ENCODE measurements at places on chromosomes 5 and 9.
A peak's percentile ranks its signal among the peaks of the same experiment; 100 is the strongest.

GRCh38 chr5:34791761-34792244, 47.2 kb upstream of the TTC23L start:
- DNase-seq, result no peak

GRCh38 chr9:117325831-117326230, 89.0 kb downstream of the ASTN2 start:
- no peak for DNase-seq

DNA sequence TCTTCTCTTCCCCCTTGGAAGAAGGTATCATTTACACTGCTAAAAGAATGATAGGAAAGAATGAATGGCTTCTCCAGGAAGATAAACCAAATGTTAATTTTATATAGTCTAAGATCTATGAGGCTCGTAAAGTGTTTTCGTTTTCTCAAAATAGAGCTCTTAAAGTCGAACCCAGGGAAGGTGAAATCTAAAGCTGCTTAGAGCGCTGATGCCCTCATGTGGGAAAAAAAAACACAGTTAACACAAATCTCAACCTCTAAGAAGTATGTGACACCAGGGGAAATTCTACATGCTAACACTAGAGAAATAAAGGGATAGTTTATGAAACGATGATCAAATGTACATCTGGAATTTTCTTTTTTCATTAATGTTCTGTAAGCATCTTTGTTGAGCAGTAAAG, 257.9 kb downstream of the RASEF start:
- no peak for DNase-seq

- no peak for DNase-seq
Observed at GRCh38 chr9:99360026-99360425, 137.9 kb downstream of the SEC61B start.

GRCh38 chr9:38066197-38066913, 2.7 kb downstream of the SHB start:
- DNase-seq, result no peak

DNA sequence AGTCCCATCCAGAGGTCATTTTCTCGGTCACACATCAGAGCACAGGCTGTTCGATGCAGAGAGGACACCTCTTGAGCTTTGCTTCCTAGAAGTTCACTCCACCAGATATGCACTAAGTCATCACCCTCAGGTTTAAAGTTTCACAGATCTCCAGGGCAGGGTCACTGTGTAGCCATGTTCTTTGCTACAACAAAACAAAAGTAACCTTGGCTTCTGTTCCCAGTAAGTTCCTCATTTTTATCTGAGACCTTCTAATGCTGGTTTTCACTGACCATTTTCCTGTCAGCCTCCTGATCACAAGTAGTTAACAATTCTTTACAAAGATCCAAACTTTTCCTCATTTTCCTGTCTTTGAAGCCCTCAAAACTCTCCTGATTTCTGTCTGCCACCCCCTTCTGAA, 97.5 kb upstream of the CTSV start:
- no peak for DNase-seq

GRCh38 chr5:14322437-14323187, 179.5 kb downstream of the TRIO start:
- DNase-seq, result no peak

GRCh38 chr9:18890372-18890771, 142.6 kb downstream of the SAXO1 start:
- no peak for DNase-seq

DNA sequence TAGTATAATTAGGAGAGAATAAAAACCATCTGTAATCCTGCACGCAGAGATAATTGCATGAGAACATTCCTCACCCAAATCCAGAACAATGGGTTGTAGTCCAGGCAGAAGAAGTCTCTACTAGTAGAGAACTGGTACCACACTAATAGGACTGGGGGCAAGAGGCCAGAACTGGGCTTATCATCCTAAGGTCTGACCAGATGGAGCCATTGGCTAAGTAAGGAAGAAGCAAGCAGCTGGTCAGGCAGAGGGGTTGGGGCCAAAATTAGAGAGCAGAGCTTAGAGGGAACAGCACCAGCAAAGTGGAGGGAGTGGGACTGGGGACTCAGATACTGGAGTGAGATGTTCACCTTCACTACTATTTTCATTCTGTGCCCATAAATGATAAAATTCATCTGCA, 35.4 kb upstream of the MAP1B start:
- DNase-seq, result no peak

DNA sequence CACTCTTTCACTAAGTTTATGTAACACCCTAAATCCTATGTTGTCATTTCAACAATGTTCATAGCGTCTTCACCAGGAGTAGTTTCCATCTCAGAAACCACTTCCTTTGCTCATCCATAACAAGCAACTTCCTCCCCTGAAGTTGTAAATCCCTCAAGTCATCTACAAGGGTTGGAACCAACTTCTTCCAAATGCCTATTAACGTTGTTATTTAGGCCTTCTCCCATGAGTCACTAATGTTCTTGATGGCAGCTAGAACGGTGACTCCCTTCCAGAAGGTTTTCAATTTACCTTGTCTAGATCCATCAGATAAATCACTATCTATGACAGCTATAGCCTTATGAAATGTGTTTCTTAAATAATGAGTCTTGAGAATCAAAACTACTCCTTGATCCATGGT, 73.3 kb upstream of the TARS1 start:
- no peak for DNase-seq

- no peak for DNase-seq
Observed at GRCh38 chr5:14873093-14873492, 1.5 kb upstream of the ANKH start.

GRCh38 chr9:99044827-99045226, 60.1 kb upstream of the TGFBR1 start:
- no peak for DNase-seq

- DNase-seq, result no peak
Observed at GRCh38 chr5:163548649-163549048, 43.2 kb downstream of the MAT2B start.

DNA sequence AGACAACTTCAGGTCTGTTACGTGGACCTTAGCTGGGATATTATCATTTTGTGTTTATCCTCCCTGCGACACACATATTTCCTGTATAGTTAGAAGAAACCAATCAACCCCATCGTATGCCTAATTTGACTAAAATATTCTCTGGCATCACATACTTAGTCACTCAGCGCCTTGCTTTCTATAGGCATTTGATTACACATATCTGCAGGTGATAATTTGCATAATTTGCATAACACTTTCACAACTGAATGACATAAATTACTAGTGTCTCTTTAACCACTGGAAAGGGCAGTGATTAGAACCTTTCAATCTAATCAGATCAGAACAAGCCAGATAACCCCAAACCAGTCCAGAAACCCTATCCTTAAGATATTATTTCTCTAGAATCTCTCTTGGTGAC, 390.2 kb downstream of the TLR4 start:
- DNase-seq, result peak; percentile 32

GRCh38 chr9:4152876-4153275, 147.0 kb downstream of the GLIS3 start:
- DNase-seq, result no peak

DNA sequence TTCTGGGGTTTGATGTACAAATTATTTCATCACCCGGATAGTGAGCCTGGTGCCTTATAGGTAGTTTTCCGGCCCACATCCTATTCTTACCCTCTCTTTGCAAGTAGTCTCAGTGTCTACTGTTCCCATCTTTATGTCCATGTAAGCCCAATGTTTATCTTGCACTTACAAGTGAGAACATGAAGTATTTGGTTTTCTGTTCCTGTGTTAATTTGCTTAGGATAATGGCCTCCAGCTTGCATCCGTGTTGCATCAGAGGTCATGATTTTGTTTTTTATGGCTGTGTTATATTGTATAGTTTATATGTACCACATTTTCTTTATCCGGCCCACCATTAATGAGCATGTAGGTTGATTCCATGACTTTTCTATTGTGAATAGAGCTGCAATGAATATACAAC, 136.5 kb downstream of the PRR16 start:
- no peak for DNase-seq

DNA sequence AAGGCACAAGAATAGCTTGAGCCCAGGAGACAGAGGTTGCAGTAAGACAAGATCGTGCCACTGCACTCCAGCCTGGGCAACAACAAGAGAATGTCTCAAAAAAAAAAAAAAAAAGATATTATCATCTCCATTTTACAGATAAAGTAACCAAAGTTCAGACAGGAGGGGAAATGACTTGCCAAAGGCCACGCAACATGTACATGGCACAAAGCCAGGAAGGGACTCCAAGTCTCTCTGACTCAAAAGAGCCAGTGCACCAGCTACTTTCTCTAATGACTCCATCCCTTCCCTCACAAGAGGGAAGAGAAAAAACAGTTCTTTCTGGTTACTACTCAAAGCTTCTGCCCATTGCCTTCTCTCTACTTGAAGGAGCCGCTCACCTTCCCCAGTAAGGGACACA, 34.1 kb downstream of the SIL1 start:
- DNase-seq, result no peak

GRCh38 chr9:116661037-116661954, 25.8 kb upstream of the TRIM32 start:
- peak; percentile 30 for DNase-seq

- no peak for DNase-seq
Observed at GRCh38 chr5:149404746-149405549, 25.9 kb upstream of the IL17B start.

DNA sequence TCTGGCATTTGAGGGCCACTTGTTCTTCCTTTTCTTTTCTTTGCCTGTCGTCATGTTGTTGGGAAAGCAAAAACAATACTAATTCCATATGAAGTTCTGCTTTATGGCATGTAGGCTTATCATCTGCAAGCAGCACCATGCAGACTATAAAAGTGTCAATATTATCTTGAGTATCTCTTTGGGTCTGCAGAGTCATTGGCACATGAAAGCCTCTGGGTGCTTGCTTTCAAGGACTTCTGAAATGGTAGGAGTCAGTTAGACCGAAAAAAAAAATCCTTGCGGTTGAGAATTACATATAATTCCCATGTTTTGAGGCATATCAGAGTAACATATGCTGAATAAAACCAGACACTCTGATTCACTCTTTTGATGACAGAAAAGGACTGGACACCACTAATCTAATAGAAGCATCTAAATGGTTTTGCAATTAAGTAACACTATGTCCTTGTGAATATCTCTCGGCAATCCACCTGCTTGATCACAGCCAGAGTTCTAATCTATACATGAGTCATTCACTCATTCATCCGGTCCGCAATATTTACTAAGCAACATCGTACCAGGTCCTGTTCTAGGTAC, 44.4 kb downstream of the GNAQ start:
- no peak for DNase-seq

GRCh38 chr9:116327701-116328405, 174.3 kb downstream of the PAPPA start:
- DNase-seq, result no peak

DNA sequence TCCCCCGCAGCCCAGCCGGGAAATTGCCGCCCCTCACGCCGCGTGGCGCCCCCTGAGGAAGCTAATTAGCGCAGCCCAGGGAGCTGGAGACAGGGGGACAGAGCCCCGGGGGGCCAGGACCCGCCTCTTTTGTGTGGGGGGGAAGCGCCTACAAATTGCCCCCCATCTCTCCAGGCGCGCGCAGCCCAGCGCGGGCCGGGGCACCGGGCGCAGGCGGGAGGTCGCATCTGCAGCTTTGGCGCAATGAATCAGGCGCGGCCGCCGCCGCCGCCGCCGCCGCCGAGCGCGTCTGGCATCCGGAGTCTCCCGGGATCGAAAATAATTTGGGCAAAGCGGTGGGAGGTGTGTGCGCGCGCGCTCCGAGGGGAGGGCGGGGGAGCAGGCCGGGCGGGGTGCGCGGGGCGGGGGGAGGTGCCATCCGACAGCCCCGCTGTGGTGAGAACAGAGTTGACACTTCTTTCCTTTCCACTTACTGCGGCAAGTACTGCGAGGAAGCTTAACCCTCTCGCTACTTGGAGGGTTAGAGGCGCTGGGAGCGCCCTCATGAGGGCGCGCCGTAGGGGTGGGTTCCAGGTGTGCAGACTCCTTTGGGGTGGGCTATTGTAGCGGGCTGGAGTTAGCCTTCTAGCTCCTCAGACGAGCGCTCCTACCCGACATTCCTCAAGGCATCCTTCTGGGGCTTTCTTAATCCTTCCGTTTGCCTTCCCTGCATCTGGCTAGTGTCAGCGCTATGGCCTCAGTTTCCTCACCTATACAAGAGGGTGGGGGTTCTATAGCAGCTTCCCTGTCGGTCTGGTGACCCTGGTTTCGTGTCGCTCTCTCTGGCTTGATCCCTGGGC, 63.1 kb downstream of the CXXC5 start:
- DNase-seq, result peak; percentile 61

- DNase-seq, result peak; percentile 94
Observed at GRCh38 chr5:36870399-36871040, 6.0 kb upstream of the NIPBL start.

GRCh38 chr9:134502809-134503211, 138.8 kb upstream of the COL5A1 start:
- DNase-seq, result no peak

GRCh38 chr9:127612939-127613582, 984 bp downstream of the STXBP1 start:
- peak; percentile 28 for DNase-seq

- DNase-seq, result no peak
Observed at GRCh38 chr5:102231693-102232619, 64.1 kb downstream of the SLCO4C1 start.

GRCh38 chr9:23821375-23822181, 4.5 kb downstream of the ELAVL2 start:
- peak; percentile 73 for DNase-seq

DNA sequence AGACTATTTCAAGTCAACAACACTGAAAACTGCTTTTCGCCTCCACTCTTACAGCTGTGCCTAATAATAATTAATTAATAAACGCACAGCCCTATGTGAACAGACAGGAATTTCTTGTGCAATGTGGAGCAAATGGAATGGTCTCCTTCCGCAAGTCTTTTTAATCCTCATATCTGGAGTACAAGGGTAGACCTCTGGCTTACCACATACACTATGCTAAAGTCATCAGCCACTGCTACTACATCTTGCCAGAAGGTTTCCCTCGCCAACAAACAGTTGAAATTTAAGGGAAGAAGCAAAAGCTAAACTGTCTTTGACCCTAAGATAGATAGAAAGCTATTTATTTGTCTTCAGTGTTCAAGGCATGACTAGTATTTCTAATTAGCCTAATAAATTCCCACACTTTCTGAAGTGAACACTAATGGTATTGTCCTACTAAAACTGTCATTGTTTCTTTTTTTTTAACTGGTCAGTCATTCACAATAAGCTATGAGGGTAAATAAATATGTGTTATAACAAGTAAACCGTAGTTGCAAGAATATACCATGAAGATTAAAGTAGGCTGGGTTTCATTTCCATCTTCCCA, 63.9 kb downstream of the GOLPH3 start:
- DNase-seq, result no peak

- DNase-seq, result no peak
Observed at GRCh38 chr9:111078391-111079038, 40.2 kb upstream of the LPAR1 start.

DNA sequence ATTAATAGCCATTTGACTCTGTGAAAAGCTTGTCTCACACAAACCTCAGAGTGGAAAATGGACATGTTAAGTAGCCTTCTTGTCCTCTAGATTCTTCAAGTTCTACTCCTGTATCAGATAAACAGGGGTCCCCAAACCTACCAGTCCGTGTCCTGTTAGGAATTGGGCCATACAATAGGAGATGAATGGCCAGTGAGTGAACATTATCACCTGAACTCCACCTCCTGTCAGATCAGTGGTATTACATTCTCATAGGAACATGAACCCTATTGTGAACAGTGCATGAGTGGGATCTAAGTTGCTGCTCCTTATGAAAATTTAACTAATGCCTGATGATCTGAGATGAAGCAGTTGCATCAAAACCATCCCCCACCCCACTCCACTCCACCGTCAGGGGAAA, 136.3 kb downstream of the TMEM232 start:
- DNase-seq, result no peak

Data from NCI-H526 treated with DMSO at 0.1 percent for 48 hours (cell line).